ENCODE measurements at places on chromosomes 13 and 19. TPM values are rescaled to one million over a fixed set of nuclear protein-coding genes. Genes with fewer than 3 reads are reported as not detected.
A peak's percentile ranks its signal among the peaks of the same experiment; 100 is the strongest.

Gene LGALS4
- total RNA-seq, result 321 TPM

DNA sequence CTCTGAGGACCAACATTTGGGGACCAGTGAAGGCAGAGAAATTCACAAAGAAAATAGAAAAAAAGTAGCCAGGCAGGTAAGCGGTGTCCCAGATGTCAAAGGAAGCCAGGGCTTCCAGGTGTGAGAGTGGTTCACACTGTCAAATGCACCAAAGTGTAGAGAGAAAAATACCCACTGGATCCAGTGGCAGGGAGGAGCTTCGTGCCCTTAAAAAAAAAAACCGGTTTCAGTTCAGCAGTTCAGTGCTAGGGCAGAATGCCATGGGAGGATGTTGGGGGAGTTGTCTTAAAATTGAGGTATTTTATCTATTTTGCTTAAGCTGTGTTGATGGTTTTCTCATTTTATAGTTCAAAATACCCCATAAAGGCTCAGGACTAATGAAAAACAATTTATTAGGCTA lies 47.8 kb upstream of the C1QTNF9 start:
- DNase-seq, result no peak

GRCh38 chr13:44171156-44171555 lies 202.5 kb upstream of the SERP2 start:
- no peak for DNase-seq

DNA sequence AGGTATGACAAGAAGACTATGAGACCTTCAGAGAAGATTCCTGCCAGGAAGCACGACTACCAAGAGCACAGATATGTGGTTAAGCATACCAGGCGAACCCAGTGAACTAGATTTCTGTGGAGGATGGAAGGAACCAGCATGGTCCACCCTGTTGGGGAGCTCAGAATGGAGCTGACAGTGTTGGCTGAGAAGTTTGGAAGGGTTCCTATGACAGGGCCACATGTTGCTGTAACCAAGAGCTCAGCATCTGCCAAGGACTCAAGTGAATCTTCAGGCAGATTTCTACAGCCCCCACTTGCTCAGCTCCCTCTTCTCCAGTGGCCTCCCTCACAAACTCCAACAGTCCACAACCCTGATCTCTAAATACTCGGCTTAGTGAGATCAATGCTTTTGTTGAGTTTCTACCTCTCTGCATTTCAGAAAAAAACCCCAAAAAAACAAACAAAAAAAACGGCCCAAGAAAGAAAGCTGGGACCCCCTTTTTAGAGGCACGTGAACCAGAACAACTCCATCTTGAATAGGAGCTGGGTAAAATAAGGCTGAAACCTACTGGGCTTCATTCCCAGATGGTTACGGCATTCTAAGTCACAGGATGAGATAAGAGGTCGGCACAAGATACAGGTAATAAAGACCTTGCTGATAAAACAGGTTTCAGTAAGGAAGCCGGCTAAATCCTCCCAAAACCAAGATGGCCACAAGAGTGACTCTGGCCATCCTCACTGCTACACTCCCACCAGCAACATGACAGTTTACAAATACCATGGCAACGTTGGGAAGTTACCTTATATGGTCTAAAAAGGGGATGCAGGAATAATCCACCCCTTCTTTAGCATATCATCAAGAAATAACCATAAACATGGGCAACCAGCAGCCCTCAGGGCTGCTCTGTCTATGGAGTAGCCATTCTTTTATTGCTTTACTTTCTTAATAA lies 691.1 kb downstream of the UQCRFS1 start:
- no peak for DNase-seq

Gene BICRA
- 24.4 TPM for total RNA-seq

Gene ZNF787
- total RNA-seq, result 77.3 TPM

Gene TEX29
- total RNA-seq, result not detected

Gene ZNF66
- total RNA-seq, result 5.5 TPM

DNA sequence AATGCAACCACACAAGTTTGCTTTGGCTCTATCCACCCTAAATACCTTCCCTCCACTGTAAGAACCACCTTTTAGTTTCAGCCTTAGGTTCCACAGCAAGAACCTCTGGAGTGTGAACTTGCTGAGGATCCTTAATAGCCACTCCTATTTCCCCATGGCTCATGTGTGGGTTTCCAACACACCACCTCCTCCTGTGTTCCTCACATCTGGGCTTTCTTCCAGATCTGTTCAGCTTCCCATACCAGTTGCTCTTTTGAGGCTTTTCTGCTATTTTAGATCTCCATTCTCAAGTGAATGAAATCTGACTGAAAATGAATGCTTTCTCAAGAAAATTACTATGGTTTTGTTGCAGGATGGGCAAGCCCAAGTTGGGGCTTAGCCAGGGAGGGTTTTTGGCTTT lies 104.8 kb upstream of the MIR17HG start:
- DNase-seq, result no peak

Gene NANOS3
- total RNA-seq, result not detected

DNA sequence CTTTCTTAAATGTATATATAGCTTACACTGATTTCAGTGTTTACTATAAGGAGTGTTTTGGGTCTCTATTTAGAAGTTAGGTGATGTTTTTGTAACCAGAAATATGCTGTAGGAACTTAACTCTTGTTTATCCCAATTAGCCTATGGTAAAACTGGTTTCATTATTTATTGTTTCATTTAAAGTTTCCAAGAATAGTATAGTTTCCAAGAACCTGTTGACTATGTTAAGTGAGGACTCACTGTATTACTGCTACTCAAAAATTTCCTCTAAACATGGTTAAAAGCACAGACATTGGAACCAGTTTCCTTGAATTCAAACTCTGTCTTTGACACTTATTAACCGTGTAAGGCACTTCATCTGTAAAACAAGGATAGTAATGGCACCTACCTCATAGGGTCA lies 187.4 kb downstream of the RGCC start:
- no peak for DNase-seq

DNA sequence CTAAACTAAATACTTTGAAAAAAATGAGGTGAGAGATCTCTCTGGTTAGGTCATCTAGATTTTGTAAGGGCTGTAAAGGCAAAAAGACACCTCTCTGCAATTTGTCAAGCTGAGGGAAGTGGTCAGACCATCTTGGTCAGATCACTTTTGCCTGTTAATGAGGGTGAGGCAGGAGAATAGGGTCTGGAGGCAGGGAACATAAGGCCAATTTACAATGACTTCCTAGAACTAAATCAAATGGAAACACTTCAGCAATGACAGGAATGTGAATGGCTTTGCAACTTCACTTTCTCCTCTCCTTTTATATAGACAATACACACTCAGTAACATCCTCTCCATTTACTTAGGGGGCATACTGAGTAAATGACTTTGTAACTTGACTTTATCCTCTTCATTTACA lies 1653.4 kb downstream of the SLITRK5 start:
- no peak for DNase-seq

- DNase-seq, result no peak
Observed at GRCh38 chr13:113646921-113647340, 11.1 kb downstream of the ATP4B start.

- no peak for DNase-seq
Observed at GRCh38 chr19:6769006-6769619, 1.9 kb upstream of the SH2D3A start.

- no peak for DNase-seq
Observed at GRCh38 chr13:63351533-63351932, 1935.9 kb upstream of the PCDH20 start.

Gene CCL25
- total RNA-seq, result not detected

- DNase-seq, result no peak
Observed at GRCh38 chr13:31903111-31903815, 128.3 kb upstream of the FRY start.

Gene PPFIA3
- 6.0 TPM for total RNA-seq

DNA sequence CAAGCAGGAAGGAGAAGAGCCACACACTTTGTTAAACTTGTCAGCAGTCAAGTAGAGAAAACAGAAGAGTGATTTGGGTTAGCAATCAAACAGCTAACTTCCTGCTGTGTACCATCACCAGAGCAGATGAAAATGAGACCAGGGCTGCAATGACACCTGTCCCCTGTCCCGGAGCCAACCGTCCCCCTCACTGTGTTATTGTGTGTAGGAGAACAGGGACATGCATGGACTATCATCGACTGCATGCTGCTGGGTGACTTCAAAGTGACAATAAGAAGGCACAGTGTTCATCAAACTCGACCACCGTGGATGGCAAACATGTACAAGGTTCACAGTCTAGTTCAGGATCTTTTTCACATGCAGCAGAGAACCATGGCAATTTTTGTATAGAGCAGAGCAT lies 94.0 kb upstream of the SLC15A1 start:
- no peak for DNase-seq

Gene LSM14A
- 114 TPM for total RNA-seq

DNA sequence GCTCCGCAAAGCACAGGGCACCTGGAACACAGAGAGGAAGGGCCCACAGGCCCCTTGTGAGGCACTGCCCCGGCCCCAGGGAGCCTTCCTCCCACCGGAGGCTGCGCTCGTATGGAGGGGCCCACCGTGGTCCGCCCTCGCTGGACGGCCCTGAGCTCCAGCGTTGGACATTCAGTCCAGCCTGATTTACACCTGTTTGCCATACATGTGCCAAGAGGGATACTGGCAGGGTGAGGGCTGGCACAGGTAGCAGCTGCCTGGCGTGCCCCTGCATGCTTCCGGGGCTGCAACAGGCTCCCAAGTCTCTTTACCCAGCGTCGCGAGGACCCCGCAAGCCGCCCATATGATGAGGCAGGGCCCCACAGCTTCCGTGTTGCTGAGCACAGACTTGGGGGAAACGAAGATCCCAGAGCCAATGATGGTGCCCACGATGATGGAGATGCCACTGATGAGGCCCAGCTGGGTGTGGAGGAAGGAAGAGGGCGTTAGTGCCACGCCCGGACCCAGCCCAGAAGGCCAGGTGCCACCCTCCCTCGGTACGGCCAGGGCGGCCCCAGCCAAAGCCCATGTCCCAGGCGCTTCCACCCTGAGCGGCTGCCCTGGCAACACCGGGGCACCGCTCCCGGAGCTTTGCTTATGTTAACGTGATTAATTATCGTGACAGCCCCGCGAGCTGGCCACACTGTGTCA lies 5.1 kb downstream of the SLC7A9 start:
- DNase-seq, result no peak

- peak; percentile 66 for DNase-seq
Observed at GRCh38 chr19:29873024-29873800, 61.4 kb downstream of the CCNE1 start.

Measured in Calu3 (cell line).